Bronchial epithelial cell (primary cell): ENCODE measurements at places on chromosomes 12 and 14. TPM values are rescaled to one million over a fixed set of nuclear protein-coding genes. Genes with fewer than 3 reads are reported as not detected.

DNA sequence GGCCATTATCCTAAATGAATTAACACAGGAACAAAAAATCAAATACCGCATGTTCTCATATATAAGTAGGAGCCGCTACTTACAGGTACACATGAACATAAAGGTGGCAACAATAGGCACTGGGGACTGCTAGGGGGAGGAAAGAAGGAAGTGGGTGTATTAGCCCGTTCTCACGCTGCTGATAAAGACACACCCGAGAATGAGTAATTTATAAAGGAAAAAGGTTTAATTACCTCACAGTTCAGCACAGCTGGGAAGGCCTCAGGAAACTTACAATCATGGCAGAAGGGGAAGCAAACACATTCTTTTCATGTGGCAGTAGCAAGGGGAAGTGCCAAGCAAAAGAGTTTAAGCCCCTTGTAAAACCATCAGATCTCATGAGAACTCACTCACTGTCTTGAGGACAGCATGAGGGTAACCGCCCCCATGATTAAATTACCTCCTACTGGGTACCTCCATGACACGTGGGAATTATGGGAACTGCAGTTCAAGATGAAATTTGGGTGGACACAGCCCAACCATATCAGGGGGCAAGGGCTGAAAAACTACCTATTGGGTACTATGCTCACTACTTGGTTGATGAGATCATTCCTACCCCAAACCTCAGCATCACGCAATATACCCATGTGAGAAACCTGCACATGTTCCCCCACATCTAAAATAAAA, 16.4 kb upstream of the MIA2 start:
- peak; percentile 77 for DNase-seq

- no peak for DNase-seq
Measured at GRCh38 chr12:15829255-15829654, 40.1 kb upstream of the EPS8 start.

- no peak for DNase-seq
Measured at GRCh38 chr12:27148373-27148772, 66.0 kb upstream of the C12orf71 start.

GRCh38 chr14:36070720-36071043, 105.8 kb downstream of the PTCSC3 start:
- DNase-seq: no peak

- DNase-seq: no peak
Measured at GRCh38 chr12:67697443-67697842, 48.9 kb downstream of the DYRK2 start.

DNA sequence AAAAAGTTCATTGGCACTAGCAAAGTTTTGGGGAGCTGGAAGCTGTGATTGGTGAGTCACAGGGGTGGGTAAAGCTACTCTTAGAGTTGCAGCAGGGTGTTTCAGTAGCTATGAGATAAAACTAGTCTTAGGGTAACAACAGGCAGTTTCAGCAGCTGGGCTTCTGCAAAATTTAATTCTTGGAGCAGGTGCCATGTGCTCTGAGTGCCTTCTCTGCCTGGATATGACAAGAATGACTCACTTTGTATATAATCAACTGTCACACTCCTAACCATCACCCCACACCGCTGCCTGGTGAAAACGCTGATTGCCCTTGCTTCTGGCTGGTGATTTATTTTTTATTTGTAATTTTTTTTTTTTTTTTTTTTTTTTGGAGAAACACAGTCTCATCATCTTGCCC, 10.5 kb upstream of the PLBD2 start:
- no peak for DNase-seq

GRCh38 chr12:96500693-96501092, 11.3 kb downstream of the CFAP54 start:
- no peak for DNase-seq

GRCh38 chr14:21185491-21185890, 29.6 kb upstream of the OR5AU1 start:
- DNase-seq: no peak

DNA sequence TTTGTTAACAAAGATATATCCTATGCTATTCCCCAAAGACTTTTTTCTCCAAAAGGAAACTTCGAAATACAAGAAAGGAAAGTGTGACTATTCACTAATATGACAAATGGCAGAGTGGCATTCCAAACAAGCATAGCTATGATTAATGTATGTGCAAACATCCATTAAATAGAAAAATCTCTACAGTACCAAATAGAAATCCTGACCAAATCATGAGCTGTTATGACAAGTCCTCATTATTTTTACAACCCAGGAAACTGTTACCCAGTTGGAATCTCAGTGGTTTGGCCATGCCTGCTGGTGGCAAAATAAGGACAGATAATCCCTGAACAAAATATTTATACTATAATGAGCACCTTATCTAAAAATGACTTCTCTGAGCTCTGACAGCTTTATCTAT, 202.1 kb downstream of the SEC23A start:
- no peak for DNase-seq

DNA sequence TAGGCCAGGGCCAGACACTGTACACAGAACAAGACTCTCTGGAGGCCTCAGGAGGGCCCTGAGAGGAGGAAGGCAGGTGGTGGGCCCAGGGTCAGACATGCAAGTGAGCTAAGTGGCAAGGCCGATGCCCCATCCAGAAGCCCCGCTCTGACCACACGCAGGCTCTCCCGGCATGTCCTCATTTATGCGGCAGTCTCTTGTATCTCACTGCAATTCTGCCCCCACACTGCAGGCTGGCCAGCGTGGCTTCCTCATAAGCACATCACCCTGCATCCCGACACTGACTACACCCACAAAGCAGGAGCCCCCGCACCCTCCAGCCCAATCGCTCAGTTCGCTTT, 17.5 kb downstream of the SSH1 start:
- no peak for DNase-seq

DNA sequence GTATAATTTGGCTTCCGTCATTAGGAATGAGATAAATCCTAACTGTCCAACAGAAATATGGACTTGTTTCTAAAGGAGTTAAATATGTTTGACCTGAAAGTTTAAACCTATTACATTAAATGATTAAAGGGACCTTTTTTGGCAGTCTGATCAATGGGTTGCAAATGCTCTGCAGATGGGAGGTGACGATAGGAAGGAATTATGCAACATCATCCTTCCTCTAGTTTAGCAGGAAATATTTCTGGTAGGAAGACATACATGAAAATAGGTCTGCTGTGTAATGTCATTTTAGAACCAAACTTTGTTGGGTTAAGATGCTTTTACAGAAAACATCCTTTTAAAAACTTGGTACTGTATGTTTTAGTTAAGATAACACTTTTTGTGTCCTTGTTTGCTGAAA, 2.6 kb downstream of the LRRC10 start:
- no peak for DNase-seq

GRCh38 chr12:49264466-49264872, 413 bp upstream of the TUBA1C start:
- DNase-seq: no peak

GRCh38 chr12:76556368-76556767, 3.2 kb downstream of the OSBPL8 start:
- DNase-seq: peak; percentile 15

DNA sequence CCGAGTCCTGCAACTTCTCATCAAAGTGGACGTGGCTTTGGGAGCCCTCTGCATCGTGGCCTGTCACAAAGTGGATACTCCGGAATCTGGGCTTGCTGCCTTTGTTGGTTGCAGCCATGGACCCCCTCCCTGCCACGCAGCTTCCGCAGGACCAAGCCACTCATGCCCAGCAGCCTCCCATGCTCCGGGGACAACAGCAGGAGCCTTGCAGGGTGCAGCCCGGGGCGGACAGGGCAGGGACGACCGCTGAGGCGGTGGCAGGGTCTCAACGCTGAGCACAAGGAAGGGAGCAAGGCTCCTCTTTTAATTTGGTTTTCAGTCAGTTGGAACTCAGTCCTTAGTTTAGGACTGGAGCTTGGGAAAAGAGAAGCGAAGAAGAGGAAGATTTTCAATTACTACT, 12.1 kb upstream of the ADCY6 start:
- no peak for DNase-seq

DNA sequence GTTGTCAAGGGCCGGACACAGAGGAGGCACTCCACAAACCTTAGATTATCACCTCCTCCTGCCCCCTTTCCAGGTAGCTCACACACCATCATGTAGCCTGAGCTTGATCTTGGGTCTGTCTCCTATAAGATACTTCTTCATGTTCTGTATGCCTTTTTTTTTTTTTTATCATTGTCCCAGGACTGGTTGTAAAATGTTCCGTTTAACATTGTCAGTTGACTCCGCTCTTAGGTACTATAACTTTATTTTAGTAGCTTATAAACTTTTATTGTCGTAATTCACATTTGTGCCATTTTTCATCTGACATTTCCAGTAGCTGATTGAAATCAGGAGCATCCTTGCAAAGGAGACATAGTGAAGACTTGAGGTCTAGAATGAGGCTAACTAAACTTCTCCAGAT, 79.9 kb downstream of the SLC15A5 start:
- no peak for DNase-seq

- no peak for DNase-seq
Measured at GRCh38 chr12:97680751-97681150, 218.1 kb downstream of the RMST start.

DNA sequence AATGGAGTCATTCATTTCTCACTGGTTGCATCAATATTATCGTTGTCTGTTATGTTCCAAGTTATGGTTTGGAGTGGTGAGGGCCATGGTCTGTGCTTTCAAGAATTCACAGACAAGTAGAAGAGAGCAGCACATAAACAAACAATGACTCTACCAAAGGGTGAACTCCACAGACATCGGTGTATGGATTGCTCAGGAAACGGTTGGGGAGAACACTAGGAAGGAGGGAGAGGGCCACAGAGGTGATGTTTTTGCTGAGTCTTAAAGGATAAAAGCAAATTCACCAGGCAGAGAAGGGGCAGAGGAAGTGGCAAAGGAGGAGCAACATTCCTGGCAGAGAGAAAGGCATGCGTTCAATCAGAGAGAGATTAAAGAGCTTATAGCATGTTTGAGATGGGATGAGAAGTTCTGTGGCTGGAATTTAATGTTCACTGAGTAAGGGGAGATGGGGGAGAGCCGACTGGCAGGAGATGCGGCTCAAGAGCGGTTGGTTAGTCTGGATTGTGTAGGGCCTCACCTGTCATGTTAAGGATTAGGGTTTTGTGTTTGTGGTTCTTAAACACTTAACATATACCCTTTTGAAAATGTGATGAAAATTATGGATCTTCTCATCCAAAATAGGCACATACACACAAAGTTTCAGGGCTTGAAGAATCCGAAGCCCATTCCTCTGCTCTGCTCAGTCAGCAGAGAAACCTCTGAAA, 42.3 kb upstream of the FRMD6 start:
- DNase-seq: no peak

GRCh38 chr12:124921200-124922031, 7.0 kb upstream of the UBC start:
- DNase-seq: peak; percentile 52

- DNase-seq: no peak
Measured at GRCh38 chr12:132197581-132198354, 53.5 kb downstream of the NOC4L start.

The GPR132 gene
- total RNA-seq: 0.13 TPM in 1 of 2 replicates, not detected in the other

The INHBC gene
- not detected in 2 replicates for total RNA-seq

The VCPKMT gene
- 5.3 and 5.4 TPM in 2 replicates for total RNA-seq

The TPPP2 gene
- not detected in 2 replicates for total RNA-seq

The RIMBP2 gene
- total RNA-seq: not detected in 2 replicates

The KRT79 gene
- total RNA-seq: under 0.01 and 0.26 TPM in 2 replicates

The CCDC184 gene
- not detected in 2 replicates for total RNA-seq

The SERPINA9 gene
- total RNA-seq: not detected in 2 replicates

The ITGB7 gene
- 8.4 and 15.7 TPM in 2 replicates for total RNA-seq
